ENCODE measurements at places on chromosomes 1 and 21.

- DNase-seq = no peak
These were observed 46.0 kb upstream of the FOXO6 start for GRCh38 chr1:41315146-41315822.

DNA sequence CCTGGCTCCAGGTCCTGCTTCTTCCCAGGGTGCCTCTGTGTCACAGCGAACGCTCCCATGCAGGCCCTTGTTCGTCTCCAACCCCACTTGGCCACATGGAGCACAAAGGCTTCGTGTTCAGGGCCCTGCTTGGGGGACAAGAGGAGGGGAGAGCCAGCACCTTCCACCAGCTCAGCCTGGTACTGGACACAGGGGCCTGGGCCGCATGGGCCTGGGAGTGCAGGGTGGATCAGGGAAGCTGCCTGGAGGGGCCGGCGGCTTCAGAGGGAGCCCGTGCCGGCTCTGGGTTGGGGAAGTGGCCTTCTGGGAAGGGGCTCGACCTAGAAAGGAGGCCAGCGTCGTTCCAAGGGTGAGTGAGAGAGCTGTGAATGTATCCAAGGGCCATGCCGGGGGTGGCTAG, 53.0 kb downstream of the UMODL1 start:
- no peak for DNase-seq

DNA sequence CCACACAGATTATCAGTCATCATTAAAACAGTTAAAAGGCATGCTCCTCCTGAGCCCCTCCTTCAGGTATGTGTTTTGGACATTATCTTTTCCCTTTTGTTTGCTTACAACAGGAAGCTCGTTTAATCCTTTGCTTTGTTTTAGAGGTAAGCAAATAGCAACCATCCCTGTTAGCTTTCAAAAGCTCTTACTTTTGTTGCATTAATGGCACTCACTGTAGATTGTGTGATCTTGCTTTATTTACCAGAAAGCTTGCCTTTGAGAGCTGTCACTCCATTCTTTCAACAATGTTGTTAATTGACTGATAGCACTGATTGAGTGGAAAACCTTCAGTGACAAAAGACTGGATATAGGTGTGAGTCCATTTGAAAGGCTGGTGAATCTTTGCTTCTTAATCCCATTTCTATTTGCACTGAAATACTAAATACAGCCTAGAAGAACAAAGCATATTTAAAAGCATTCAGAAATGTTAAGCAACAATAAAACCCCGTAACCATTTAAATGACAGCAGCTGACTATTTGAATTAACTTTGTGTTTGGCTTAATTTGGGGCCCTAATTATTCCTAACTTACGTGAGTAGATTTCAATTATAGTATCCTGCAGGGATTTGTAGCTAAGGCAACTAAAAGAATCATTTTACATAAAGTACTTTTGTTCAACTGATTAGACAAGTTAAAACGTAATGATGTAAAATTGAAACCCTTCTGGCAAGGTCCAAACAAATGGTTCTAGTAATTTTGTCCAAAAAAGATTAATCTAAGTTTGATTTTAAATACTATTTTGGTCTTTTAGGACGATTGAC, 48.3 kb downstream of the ADGRL2 start:
- no peak for DNase-seq

DNA sequence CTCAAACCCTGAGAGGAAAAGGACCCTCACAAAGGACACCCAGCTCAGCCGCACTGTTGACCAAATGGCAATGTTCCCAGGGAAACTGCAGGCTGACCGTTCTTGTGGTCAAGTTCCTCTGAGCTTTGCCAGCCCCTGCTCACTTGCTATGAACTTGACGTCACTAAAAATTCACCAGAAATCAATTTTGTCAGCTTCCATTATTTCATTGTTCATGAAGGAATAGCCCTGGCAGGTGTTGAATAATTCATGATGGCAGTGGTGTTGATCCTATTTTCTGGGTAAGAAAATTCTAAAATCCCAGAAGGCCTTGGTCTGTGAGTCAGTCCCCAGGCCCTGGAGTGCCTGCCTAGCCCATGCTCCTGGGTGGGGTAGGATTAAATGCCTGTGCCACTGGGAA, 318.9 kb downstream of the ZNF326 start:
- no peak for DNase-seq

- DNase-seq = no peak
These were observed 17.4 kb downstream of the CNST start for GRCh38 chr1:246583448-246584185.

GRCh38 chr1:57252597-57253294, 171.1 kb downstream of the DAB1 start:
- no peak for DNase-seq

DNA sequence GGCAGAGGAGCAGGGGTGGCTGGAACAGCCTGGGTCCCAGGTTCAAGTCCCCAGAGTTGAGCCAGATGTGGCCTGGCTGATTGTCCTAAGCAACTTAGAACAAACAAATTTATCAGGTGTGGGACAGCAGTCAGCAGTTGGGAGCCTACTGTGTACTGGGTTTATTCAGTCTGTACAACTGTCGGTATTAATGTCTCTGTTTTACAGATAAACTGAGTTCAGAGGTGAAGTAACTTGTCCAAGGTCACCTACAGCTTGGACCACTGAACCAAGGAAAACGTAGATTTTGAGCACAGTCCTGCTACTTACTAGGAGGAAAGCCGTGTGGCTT, 14.6 kb upstream of the TRIM63 start:
- no peak for DNase-seq

DNA sequence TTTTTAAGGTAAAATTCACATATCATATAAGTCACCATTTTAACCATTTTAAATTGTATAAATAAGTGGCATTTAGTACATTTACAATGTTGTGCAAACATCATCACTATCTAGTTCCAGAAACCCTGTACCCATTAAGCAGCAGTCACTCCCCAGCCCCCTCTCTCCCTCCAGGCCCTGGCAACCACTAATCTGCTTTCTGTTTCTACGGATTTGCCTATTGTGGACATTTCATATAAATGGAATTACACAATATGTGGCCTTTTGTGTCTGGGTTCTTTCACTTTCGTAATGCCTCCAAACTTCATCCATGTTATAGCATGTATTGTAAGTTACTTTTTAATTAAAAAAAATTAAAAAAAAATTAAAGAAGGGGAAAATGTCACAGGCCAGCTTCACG, 58.0 kb upstream of the RAB3GAP2 start:
- no peak for DNase-seq

DNA sequence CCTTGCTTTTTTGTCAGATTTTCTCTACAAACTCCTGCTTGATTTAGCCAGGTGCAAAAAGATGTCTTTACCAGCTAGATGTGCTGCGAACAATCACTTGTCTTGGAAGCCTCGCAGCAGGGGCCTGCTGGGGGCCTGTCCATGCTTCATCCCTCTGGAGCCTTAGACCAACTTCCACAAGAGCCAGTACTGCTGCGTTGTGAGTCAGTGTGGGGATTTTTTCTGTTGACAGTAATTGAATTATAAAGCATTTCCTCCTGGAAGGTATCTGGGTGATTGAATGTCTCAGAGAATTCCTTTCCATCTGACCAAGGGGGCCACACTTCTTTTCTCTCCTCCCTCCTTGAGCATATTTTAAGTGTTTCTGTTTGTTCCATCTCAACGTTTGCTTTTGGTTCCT, 40.4 kb upstream of the LDLRAP1 start:
- DNase-seq = no peak

DNA sequence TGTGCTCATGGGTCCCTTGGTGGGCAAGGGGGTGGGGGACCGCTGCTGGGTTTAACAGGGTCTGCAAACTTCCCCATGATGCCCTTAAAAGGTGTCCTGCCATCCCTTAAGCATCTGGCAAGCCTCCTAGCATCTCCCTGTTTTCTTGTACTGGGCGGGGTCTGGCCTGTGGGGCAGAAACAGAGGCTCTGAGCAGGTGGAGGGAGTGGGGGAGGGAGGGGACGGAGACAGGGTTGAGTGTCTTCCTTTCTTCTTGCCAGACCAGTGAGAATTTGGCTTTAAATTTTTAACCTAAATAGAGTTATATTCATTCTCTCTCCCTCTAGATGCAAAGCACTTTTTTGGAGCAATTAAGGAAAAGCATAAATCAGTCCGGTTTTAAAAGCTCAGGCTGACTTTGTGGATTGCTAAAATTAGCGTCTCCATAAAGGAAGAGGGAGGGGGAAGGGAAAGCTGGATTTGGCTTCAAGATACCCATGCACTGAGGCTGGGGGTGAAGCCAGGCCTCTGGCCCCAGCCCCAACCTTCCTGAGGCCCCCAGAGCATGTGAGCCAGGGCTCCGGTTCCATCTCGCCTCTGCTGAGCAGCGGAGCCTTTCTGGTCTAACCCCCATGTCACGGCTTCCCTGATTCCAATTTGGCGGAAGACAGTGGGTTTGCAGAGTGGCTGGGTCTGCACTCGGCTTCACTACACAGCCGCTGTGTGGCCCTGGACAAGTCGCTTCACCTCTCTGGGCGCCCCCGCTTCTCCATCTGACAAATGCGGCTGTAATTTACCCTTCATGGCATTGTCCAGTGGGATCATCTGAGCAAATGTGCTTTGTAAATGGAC, 25.3 kb downstream of the IGSF21 start:
- no peak for DNase-seq

DNA sequence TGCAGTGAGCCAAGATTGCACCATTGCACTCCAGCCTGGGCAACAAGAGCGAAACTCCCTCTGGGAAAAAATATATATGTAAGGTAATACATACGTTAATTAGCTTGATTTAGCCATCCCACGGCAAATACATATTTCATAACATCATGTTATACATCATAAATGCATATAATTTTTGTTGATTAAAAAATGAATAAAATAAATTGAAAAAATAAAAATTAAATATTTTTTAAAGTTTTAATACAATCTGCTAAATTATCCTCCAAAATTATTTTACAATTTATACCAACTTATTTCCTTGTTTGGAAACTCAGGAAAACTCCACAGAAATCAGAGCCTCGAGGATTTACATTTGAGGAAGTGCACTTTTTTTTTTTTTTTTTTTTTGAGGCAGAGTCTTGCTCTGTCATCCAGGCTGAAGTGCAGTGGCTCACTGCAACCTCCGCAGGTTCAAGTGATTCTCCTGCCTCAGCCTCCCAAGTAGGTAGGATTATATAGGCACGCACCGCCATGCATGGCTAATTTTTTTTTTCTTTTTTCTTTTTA, 12.6 kb upstream of the IPO9 start:
- DNase-seq = no peak

- no peak for DNase-seq
These were observed 88.1 kb upstream of the WARS2 start for GRCh38 chr1:119228335-119229080.

DNA sequence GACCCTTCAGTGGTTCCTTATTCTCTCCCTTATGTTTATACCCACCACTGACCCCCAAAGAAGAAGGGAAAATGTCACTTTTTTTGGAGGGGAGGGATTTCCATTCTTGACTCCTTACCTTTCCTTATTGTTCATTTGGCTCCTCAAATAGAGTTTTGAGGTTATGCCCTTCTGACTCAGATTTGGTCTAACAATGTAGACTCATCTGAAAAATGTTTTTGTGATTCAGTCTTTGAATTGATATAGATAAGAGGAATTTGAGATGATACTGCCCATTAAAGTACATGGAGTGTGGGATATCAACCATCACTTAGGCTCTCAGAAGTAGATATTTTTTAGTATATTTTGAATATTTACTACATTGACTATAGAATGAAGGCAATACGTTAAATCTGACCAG, 16.1 kb downstream of the USP1 start:
- DNase-seq = no peak

DNA sequence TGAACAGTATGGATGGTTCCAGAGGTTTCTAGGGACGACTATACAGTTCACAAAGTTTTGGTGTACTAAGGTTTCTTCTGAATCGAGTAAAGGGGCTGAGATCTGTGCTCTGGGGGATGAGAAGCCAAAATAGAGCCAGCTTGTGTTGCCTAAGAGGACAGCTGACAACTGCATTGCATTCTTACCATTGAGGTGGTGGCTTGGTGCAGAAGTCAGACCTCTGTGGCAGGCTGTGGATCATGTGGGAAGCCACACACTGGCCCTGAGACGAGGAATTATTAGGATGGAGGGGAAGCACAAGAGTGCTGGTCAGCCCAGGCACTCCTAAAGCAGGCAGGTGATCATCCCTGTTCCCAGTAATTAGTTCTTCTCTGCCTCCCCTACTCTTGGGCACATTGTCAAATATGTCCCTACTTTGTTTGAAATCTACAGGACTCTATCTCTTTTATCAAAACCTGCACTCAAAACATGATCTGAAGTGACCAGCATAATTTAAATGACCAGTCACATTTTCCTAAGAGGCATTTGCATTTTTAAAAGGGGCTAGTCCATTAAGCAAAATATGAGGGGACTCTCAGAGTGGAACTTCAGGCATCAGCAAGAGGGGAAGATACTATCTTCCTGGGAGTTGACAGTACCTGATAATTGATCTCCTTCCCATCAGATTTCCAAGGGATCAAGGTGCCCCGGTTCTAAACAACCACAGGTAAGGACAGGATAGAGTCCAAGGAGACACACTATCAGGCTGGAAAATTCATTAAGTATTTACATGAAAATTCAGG, at the start of gene FCRLB:
Gene FCRLB (plus strand): TSS at position 589 of the 782 bp plus-strand sequence. CDS start 1,129 bp downstream, outside the sequence.
- no peak for DNase-seq

GRCh38 chr1:228181645-228182034, 16.0 kb downstream of the IBA57 start:
- DNase-seq = no peak

DNA sequence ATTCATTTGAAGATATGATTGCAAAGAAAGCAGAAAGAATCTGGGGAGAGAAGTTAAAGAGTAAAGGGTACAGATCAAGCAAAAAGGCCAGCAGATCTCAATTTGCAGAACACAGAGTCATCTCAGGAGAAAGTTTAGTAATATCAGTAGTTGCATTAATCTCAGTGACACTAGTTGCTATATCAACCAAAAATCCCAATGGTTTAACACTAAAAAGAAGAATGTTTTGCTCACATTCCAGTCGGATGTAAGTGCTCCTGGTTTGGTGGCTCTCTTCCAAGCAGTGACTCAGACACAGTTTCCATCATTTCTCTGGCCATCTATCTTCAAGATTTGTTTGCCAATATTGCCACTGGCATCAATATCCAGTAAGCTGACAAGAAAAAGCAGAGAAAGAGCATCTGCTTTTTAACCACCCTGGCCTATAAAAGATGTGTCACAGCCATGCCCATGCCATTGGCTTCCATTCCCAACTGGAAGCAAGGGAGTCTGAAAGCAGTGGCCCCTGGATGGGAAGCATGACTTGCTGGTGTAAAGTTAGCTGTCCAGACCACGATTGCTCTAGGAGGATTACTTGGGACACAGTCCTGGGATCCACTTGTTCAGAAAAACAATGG, 45.5 kb upstream of the AIM2 start:
- no peak for DNase-seq

DNA sequence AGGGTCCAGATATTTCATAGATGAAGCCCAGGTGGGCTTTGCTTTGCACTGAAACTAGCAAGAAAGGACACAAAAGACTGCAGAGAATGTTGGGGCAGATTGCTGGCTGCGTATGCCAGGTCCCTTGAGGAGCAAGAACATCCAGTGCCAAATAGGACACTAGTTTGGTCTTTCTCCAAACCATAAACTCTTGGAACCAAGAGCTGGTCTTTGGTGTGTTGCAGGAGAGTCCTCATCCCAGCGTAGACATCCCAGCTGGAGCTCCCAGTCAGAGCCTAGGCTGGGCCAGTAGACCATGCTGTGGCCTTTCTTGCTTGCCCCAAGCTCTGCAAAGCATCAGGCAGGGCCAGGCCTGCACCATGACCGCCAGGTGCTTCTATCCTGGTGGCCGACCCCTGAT, 87.5 kb downstream of the ATP5PO start:
- DNase-seq = no peak

GRCh38 chr1:166167572-166167925, 748 bp upstream of the FAM78B start:
- no peak for DNase-seq

All from GM12891 (cell line).